ENCODE measurements at places on chromosomes 2 and 18.
A peak's percentile ranks its signal among the peaks of the same experiment; 100 is the strongest.

GRCh38 chr2:120958623-120959366, 223.1 kb downstream of the GLI2 start:
- DNase-seq: peak; percentile 29

DNA sequence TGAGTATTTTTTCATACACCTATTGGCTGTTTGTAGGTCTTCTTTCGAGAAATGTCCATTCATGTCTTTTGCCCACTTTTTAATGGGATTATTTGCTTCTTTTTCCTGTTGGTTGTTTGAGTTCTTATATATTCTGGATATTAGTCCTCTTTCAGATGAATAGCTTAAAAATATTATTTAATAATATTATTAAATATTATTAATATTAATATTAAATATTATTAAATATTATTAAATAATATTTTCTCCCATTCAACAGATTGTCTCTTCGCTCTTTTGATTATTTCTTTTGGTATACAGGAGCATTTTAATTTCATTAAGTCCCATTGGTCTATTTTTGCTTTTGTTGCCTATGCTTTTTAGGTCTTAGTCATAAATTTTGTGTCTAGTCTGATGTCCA, 361.9 kb downstream of the TSN start:
- DNase-seq: no peak

DNA sequence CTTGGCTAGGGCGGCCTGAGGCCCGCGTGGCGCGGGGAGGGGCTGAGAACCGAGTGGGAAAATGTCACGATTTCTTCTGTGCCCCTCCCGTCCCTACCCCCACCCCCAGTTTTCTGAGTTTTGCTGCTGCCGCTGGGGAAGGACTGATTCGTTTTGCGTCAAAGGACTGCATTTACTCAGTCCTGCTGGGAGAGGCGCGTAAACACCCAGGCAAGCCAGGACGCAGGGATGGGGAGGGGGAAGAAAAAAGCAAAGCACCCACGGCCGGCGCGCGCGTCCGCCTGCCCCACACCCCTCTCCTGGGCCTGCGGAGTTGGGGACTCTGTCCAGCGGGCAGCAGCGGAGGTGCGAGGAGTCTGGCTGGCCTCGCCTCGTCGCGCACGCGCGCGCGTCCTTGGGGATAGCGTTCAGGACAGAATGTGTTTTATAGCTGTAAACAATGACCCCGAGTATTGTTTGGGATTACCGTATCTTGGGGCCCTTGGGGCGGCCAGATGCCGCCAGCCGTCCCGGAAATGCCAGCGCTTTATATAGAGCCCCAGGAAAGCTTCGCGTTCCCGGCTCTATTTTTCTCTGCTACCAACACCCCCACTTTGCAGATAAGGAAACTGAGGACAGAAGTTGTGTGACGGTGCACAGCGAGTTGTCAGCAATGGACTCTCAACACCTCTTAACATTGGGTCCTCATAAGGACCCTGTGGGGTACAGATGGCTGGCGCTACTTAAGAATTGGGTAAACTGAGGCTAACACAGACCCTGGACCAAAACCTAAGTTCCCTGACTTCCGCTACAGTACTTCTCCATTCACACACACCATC, 1.7 kb upstream of the FOSL2 start:
- peak; percentile 80 for DNase-seq

- peak; percentile 5 for DNase-seq
Measured at GRCh38 chr2:241804326-241805229, 4.4 kb upstream of the NEU4 start.
